SK-N-MC (cell line): ENCODE measurements at places on chromosomes 11 and 22.
A peak's percentile ranks its signal among the peaks of the same experiment; 100 is the strongest.

DNA sequence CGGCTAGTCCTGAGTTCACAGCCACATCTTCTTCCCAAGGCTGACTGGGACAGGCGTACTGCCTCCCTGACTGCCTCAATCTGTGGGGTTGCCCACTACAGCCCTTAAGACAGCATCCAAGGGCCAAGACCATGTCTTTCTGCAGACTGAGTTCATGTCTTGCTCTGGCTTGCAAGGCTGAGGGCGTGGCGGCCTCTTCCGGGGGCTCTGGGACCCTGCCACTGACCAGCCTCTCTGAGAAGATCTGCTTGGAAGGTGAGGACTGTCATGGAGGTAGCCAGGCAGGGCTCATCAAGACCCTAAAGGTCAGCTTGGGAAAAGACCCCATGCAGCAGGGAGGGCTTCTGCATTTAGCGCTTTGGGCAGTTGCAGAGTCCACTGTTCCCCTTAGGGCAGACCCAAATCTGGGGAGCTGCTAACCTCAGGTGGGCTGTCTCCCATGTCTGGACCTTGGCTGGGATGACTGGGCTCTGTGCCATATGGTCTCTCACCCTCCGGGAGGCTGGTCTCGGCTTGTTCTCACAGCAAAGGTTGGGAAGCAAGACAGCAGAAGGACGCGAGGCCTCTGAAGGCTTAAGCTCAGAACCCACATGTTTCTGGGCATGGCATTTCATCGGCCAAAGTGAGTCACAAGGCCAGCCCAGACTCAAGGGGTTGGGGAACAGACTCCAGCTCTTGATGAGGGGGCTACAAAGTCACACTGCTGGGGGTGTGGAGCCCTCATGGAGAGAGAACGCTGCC is 109.1 kb upstream of the LMO1 start:
- DNase-seq, result no peak

DNA sequence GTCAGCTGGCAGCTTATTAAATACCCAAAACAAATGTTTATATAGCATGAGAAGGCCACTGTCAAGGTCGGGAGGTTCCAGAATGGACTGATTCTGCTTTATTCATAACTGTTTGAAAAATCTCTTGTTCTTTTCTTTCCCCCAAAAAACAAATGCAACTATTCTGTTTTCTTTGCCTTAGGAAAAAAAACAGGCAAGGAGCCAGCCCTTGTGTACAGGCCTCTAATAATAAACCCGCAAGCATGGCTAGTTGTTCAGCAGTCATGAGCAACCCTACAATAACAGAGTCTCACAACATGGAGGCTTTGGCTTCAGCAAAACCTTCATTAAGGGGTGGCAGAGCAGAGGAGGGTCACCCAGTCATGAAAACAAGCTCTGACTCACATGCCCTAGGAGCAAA is 191.7 kb downstream of the KIRREL3 start:
- no peak for DNase-seq

DNA sequence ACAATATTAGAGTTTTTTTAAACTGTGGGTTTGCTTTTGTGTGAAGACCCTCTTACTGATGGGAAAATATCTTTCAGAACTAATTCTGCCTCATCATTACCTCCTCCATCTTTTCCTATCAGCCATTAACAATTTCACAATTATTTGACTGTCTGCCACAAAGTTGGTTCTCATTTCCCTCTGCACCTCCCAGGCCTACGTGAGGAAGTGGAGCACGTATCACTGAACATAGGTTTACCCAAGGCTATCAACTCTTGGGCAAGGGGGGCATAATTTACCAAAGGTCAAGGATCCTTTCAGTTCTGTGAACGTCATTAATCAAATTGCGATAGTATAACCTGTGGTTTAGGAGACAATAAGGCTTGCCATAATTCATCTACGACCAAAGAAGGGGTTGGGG is 60.0 kb downstream of the LIF start:
- no peak for DNase-seq

- DNase-seq, result no peak
Observed at GRCh38 chr11:64865286-64866172, 12.9 kb downstream of the EHD1 start.

- DNase-seq, result peak; percentile 47
Observed at GRCh38 chr11:86740628-86741483, 59.5 kb upstream of the PRSS23 start.

GRCh38 chr11:64726211-64726641 is 3.2 kb upstream of the NRXN2 start:
- no peak for DNase-seq

DNA sequence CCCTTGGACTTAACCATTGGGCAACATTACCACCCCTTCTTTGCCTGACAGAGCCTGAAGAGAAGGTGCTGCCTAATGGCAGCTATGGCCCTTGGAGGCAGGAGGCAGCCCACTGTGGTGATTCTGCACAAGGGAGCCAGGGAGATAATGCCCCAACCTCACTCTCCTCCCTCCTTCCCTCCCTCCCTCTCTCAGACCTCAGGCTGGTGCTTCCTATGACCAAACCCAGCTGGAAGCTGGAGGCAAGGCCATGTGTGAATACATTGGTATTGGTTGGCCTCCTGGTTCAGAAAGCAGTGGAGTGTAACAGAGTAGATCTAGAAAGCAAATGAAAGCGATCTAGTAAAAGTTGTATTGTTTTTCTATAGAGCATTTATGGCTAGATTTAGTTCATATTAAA is 233.1 kb downstream of the CSNK2A3 start:
- DNase-seq, result no peak

GRCh38 chr11:14347991-14348390 is 11.0 kb downstream of the RRAS2 start:
- DNase-seq, result no peak

GRCh38 chr11:10305964-10306918 is 1.4 kb downstream of the ADM start:
- no peak for DNase-seq

GRCh38 chr22:44486538-44486937 is 11.5 kb downstream of the RTL6 start:
- no peak for DNase-seq

- DNase-seq, result no peak
Observed at GRCh38 chr22:49998718-49999062, 13.9 kb downstream of the IL17REL start.

DNA sequence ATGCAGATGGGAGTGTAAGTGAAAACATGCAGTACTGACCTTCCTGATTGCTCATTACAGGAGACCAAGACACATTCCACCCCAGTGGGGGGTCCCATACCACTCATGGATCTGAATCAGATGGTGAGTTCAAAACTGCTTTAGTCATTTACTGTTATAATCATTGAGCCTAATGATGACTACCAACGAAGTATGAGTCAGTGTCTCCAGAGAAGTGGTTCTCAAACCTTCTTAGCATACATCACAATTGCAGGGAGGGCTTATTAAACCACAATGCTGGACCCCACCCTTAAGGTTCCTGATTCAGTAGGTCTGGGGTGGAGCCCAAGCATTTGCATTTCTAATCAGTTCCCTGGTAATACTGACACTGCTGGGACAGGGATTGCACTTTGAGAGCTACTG is 75.8 kb downstream of the CD44 start:
- DNase-seq, result no peak

- no peak for DNase-seq
Observed at GRCh38 chr11:92057849-92058442, 166.7 kb upstream of the FAT3 start.

- no peak for DNase-seq
Observed at GRCh38 chr11:118087931-118088330, 1.2 kb upstream of the SMIM35 start.

DNA sequence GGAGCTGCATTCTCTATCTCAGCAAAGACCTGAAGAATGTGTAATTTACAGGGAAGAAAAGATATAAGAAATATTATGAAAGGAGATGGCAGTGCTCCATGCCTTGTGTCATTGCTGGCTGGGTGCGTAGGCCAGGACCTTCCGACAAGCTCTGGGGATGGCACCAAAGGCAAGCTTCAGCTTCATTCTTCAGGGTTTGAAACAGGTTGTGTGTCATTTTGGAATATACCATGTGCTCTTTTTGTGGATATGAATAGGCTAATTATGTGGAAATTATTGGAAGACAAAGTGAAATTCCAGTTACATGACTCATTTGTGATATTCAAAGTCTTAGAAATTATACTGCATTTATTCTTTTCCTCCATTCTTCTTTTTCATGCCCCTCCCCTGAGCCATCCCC is 5.7 kb upstream of the KIRREL3 start:
- DNase-seq, result no peak

GRCh38 chr11:133955081-133955891 is 1.5 kb downstream of the IGSF9B start:
- no peak for DNase-seq

DNA sequence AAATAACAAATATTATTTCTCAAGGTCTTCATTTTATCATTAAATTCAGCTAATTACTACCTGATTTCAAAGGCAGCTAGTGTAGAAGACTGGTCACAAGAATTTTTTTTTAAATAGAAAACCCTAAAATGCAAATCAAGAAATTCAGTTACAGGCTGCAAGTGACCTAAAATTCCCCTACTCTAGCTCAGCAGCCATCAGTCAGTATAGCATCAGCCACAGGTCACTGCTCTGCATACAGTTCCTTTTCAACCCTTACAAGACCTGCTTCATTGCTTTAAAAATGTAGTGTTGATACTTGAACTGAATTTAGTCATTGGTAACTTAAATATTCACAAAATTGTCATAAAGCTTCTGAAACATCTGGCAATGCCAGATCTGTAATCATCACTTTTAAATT is 9.5 kb upstream of the B3GNT6 start:
- DNase-seq, result no peak

GRCh38 chr11:16749666-16750065 is 11.2 kb downstream of the C11orf58 start:
- DNase-seq, result no peak

- DNase-seq, result no peak
Observed at GRCh38 chr11:98307827-98308491, 712.8 kb upstream of the CNTN5 start.

- no peak for DNase-seq
Observed at GRCh38 chr11:66345316-66345649, 379 bp upstream of the BRMS1 start.

DNA sequence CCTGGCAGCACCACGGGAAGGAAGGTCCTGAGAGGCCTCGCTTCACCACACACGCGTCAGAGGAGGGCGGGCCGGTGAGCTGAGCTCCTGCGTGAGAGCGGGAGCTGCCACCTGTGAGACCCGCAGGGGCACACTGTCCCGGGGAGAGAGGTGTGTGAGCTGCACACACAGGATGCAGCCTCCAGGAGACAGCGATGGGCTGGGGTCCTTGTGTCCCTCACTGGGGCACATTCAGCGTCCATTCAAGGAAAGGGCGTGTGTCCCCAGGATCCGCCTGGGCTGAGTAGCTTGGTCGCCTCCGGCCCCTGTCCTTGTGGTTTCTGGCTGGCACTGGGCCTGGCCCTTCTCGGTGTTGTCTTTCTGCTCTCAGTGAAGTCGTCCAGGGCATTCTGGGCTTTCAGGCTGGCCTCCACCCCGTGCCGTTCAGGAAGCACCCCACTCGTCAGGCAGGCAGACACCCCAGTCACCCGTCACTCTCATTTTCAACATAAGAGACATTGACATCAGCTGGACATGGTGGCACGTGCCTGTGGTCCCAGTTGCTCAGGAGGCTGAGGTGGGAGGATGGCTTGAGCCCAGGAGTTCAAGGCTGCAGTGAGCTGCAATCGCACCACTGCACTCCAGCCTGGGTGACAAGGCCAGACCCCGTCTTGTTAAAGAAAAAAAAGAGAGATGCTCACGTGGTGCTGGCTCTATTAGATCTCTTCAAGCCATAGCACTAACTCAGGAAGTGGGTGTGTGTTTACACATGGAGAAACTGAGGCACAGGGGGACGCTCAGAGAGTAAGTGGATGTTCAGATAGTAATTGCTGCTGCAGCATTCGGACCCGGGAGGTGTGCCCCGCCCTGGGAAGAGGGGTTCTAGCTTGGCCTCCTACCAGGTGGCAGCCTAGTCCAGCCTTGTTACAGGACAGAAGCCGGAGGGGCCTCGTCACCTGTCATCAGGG is 1081.6 kb downstream of the BRD1 start:
- no peak for DNase-seq

GRCh38 chr22:39360674-39361413 is 11.1 kb downstream of the SYNGR1 start:
- no peak for DNase-seq

DNA sequence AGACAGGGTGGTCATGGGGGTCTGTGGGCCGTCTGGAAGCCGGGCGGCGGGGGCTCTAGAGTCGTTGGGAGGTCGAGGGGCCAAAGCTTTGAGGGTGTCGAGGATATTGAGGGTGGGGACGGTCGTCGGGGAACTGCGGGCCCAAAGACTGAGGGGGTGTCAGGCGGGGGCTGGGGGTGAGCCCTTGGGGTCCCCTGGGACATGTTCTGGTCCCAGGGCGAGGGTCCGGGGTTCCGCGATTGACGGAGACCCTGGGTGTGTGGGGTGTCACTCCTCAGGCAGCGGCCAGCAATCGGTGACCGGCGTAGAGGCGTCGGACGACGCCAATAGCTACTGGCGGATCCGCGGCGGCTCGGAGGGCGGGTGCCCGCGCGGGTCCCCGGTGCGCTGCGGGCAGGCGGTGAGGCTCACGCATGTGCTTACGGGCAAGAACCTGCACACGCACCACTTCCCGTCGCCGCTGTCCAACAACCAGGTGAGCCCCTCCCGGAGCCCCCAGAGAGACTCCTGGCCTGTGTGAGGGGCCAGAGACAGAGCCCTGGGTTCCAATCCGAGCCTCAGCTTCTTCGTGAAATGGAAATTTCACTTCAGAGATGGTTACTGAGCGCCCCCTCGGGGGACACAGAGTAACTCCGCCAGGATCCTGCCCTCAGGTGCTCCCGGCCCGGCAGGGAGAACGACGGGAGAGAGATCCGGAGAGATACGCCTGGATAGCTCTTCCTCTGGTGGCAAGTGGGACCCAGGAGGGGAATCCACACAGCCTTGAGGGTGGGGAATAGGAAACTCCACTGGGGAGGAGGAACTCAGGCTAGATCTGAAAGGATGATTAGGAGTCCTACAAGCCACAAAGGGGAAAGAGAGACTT is 714 bp downstream of the SDF2L1 start:
- DNase-seq, result no peak

GRCh38 chr22:19958083-19959042 is 16.7 kb upstream of the TXNRD2 start:
- no peak for DNase-seq

GRCh38 chr11:134578807-134579723 is 167.0 kb upstream of the B3GAT1 start:
- DNase-seq, result no peak

DNA sequence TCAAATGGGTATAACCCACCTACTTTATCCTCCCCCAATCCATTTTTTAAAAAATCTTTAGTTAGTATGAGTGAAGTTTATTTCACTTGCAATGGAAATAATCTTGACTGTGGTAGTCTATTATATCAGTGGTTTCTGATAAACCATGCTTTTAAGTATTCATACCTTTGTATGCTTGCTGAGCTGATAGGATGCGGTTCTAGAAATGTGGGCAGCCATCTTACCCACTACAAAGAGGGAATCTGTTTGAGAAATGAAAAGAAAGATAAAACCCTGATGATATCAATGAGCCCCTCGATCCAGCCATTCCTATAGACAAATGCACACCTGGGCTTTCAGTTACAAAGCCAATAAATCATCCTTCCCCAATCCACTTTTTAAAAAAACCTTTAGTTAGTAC is 13.8 kb upstream of the PVALB start:
- no peak for DNase-seq
